ENCODE measurements at places on chromosomes 4 and X. TPM values are rescaled to one million over a fixed set of nuclear protein-coding genes. Genes with fewer than 3 reads are reported as not detected.

Gene RHOXF2B
- total RNA-seq: not detected

Gene SH3BGRL
- total RNA-seq: 37.6 TPM

Gene HNRNPH2
- total RNA-seq: 53.2 TPM

Gene L1CAM
- 1.6 TPM for total RNA-seq

Gene PPP2R2C
- total RNA-seq: not detected

Gene SOX3
- total RNA-seq: not detected

Gene ACE2
- not detected for total RNA-seq

Gene PRAF2
- 4.7 TPM for total RNA-seq

Gene TRIM61
- 2.6 TPM for total RNA-seq

Gene PTTG2
- total RNA-seq: 0.52 TPM

Gene IQSEC2
- total RNA-seq: 3.1 TPM

Gene EGFL6
- 36.0 TPM for total RNA-seq

Gene KLF8
- 2.6 TPM for total RNA-seq

Gene SLC4A4
- total RNA-seq: 13.0 TPM

Gene WDFY3
- total RNA-seq: 100 TPM

Gene RRH
- total RNA-seq: under 0.01 TPM

Gene PLA2G12A
- total RNA-seq: 5.2 TPM

Gene C1GALT1C1
- 16.2 TPM for total RNA-seq
